ENCODE measurements at places on chromosomes 6 and 20.

DNA sequence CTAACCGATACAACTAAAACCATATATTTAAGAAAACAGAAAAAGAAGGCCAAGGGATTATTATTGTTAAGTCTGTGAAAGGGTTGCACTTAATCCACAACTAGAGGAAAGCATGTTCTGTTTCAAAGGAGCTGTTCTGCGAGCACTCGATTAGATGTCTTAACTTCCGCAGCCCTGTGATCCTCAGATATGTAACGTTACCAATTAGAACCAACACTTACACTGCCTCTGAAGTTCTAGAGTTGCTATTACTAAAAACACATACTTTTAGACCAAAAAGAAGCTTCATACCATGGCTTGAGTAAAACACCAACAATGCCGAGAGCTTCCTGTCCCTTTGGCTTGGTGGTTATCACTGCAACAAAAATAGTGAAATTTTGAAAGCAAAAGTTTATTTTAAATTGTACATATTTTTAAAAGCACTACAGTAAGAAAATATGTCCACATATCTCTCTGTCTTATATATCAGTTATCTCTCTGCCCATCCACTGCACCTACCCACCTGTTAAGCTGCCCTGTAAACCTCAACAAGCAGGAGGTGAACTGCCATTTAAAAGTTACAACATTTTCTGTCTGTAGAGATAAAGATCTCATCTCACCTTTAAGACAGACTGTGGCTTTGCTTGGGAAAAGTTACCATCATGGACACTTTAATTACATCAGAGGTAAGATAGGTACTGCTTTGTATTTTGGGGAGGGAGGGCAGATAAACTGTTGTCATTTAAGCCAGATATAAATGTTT is 7.1 kb upstream of the DUSP22 start:
- no peak for DNase-seq

DNA sequence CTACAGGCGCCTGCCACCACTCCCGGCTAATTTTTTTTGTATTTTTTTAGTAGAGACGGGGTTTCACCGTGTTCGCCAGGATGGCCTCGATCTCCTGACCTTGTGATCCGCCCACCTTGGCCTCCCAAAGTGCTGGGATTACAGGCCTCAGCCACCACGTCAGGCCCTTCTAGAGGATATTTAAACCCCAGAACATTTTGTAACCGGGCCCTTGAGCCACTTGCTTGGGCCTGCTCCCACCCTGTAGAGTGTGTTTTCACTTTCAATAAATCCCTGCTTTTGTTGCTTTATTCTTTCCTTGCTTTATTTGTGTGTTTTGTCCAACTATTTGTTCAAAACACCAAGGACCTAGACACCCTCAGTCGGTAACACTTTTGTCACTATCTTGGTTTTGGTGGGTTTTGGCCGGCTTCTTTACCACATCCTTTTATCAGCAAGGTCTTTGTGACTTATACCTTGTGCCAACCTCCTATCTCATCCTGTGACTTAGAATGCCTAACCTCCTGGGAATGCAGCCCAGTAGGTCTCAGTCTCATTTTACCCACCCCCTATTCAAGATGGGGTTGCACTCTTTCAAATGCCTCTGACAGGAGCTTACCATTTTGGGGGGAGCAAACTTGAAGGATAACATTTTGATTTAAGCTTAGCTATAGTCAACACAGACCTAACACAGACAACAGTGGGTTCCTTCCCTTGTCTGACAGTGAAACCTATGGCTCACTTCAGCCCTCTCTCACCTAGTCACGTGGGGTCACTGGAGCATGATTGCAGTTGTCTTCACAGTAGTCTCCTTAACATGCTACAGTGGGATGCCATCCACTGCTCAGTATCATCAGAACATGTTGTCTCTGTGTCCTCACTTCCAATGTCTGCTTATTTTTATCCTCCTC is 27.9 kb upstream of the KIF6 start:
- DNase-seq: no peak

GRCh38 chr20:9031991-9032390 is 36.9 kb upstream of the PLCB4 start:
- DNase-seq: no peak

- no peak for DNase-seq
Measured at GRCh38 chr6:116282698-116283097, 3.0 kb upstream of the TSPYL1 start.

DNA sequence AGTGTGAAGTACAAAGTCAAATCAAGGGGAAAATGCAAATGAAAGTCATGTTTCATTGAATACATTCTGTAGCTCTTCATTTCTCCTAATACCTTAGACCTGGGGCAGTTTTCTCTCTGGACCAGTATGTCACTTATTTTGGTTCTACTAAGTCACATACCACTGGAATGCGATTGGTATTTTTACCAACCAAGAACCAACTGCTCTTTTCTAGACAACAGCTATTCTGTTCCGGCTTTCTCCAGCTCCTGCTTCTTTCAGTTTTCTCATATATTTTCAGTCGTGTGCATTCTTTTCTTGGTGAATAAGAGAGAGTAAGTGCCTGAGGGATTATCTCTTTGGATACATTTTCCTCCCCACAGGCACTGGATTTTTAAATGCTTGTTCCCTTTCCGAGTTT is 39.2 kb upstream of the SPACA1 start:
- DNase-seq: no peak

DNA sequence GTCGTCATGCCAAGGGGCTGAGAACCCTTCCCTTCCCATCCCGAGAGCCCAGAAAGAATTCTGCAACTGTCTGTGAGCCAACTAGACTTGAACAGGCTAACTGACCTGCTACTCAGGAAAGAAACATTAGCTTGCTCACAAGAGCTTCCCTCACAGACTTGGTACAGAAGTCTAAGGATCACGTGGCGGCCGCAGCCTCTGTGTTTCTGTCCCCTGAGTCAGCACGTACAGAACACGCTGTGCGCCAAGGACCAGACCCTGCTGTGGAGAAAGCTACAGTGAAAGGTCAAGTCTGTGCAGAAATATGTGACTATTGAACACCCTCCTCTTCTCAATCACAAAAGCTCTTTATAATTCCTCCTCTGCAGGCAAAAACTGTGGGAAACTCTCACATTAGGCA is 151.3 kb upstream of the QKI start:
- no peak for DNase-seq

DNA sequence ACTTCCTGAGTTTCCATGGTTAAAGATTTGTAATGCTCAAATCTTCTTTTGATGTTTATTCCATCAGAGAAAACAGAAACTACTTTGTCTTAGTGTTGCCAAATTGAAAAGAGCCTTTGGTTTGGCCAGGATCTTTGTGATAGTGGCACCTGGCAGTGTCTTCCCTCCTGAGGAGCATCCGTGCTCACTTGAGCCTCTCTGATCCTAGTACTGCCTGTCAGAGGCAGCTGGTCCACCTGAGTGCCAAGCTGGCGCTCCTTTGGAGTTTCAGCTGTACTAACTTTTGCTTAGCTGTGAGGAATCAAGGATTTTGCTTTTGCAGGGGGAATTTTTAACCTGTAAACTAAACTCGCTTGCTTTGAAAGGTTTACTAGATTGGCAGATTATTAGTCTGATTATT is 61.4 kb downstream of the SCAND1 start:
- no peak for DNase-seq

- no peak for DNase-seq
Measured at GRCh38 chr6:38218235-38218634, 398.7 kb downstream of the ZFAND3 start.

GRCh38 chr20:33602826-33603590 is 59.1 kb upstream of the C20orf144 start:
- no peak for DNase-seq

DNA sequence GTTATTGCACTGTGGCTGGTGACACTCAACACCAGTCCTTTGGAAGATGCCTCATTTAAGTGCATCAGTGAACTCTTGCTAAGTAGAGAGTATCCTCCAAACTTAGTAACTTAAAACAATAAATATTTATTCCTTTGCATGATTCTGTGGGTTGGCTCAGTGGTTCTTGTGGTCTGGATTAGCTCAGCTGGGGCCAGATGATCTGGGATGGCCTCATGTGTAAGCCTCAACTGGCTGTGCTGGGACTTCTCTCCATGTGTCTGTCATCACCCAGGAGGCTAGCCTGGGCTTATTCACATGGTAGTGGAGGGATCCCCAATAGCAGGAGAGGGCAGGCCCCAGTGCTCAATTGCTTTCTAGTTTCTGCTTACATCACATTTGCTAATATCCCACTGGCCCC is 8.3 kb downstream of the LRRN4 start:
- no peak for DNase-seq

DNA sequence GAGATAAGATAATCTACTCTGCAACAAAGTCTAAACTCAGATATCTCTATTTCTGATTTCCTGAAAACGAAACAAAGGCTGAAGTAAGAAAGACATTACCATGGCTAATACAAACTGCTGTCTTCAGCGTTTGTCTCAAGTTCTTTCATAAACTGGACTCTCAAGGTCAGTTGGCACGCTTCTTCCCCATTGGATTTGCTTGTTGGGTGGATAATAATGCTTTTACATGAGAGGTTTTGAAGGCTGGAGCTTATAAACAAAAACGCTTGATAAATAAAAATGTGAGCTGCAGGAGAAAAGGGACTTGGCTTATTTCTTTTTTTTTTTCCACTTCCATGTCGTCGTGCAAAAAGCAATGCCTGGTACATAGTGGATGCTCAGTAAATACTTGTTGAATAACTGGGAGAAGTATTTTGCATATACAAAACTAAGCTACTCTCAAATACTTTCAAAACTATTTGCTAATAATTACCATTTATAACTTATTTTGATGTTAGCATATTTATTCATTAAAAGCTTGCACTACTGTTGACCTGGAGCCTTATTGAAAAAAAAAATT is 65.7 kb upstream of the EEF1A1 start:
- DNase-seq: no peak

DNA sequence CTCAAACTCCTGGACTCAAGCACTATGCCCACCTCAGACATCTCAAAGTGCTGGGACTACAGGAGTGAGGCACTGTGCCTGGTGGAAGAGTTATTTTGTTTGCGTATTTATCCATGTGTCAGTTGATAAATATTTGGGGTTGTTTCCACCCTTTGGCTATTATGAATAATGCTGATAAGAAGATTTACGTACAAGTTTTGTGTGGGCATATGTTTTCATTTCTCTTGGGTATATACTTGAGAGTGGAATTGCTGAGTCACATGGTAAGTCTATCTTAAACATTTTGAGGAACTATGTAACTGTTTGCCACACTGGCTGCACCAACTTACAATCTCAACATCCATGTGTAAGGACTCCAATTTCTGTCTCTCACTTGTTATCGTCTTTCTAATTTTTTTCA is 200.3 kb downstream of the RNGTT start:
- DNase-seq: no peak

DNA sequence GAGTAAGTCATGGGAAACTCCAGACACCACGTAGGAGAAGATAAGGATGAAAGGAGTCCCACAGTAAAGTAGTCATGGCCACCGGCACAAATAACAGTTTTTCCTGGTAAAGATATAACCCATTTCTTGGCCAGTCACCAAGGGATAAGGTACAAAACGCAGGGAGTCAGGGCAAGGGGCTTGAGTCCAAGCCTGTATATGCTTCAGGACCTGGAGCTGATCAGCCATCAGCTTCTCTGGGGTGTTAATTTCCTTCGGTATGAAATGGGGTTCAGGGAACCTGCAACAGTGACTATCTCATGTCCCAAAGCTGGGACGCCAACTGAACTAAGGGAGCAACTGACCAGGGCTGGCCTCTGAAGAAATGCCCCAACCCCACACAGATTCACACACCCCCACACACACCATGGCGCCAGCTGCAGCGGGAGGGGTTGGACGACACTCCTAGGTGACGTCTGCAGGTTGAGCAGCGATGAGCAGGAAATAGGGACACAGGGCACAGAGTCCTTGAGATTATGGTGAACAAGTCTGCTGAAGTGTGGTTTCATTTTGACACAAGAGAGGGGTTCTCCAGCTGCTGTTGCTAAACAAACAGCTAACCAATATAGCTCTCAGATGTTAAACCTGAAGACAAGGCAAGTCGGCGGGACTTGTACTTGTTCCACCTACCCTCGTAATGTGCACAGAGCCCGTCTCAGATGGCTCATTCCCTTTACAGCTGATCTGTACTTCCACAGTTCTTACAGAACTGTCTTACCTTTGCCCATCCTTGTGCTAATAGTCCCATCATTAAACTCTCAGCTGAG is 7.4 kb upstream of the ADTRP start:
- peak; percentile 15 for DNase-seq

GRCh38 chr6:41878246-41878645 is 16.9 kb downstream of the USP49 start:
- no peak for DNase-seq

GRCh38 chr6:124002377-124003081 is 198.9 kb downstream of the NKAIN2 start:
- DNase-seq: no peak

DNA sequence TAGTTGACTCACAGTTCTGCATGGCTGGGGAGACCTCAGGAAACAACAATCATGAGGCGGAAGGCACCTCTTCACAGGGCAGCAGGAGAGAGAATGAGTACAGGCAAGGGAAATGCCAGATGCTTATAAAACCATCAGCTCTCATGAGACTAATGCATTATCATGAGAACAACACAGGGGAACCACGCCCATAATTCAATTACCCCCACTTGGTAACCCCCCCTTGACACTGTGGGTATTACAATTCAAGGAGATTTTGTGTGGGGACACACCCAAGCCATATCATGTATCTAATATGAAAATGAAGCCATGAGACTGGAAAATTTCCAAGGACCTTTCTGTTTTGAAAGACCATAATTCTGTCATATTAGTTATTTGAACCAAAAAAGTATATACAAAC is 342.4 kb upstream of the PLCB4 start:
- DNase-seq: no peak

- no peak for DNase-seq
Measured at GRCh38 chr20:14415467-14415866, 78.1 kb upstream of the FLRT3 start.

DNA sequence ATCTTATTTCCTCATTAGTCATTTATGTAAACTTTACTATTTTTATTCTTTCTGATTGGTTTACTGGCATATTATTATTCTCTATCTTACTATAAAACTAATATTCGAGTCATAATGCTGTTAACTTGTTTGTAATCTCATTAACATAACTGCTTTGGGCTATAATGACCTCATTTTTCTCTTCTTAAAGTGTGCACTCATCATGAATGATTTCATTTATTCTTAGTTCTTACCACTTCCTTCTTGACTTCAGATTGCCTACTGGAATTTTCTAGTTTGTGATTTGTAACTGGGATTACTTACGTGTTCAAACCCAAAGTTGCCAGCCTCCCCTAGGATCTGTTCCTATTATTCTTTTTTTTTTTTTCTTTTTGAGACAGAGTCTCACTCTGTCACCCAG is 91.8 kb upstream of the TNFAIP3 start:
- no peak for DNase-seq

- DNase-seq: no peak
Measured at GRCh38 chr6:81023007-81023582, 729.4 kb downstream of the TENT5A start.
